Cardiac muscle cell (in vitro differentiated cells and primary cell): ENCODE measurements at places on chromosomes 16 and 17. TPM values are rescaled to one million over a fixed set of nuclear protein-coding genes. Genes with fewer than 3 reads are reported as not detected.

The PABPN1L gene
- total RNA-seq = not detected in 2 replicates

The TBC1D3I gene
- total RNA-seq = not detected in 2 replicates

The PITPNC1 gene
- total RNA-seq = 4.3 and 4.8 TPM in 2 replicates

The VPS35L gene
- total RNA-seq = 31.5 and 32.5 TPM in 2 replicates

DNA sequence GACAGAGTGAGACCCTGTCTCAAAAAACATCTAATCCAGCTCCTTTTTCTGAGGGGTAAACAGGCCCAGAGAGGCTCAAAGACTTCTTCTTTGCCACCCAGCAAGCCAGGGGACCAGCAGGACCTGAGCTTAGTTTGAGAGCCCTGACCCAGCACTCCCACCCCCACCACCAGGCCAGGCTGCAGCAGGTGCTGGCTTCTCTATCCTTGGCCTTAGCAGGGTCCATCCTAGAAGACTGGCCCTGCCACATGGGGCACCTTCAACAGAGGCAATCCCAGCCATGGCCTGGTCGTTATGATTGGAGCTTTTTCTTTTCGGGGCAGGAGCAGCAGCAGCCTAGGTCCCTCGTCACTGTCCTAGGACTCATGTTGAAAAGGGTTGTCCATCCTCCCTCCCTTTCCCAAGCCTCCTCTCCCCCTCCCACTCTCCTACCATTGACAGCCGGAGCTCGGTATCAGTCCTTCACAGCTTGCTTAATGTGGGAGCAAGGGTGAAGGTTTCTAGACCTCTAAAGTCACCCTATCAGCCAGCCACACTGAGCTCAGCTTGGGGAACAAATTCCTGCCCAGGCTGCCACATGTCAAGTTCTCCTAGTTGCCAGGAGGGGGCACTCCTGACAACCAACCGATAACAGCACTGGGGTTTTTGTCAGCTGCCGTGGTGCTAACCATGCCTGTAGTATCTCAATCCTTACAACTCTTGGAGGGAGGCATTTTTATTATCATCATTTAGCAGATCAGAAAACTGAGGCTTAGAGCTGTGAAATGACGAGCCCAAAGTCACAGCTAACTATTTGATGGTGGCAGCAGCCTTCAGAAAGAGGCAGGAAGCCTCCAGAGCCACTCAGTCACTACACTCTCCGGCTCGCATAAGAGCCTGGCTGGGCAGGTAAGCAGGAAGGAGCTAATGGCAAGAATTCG is 11.2 kb downstream of the MRPL27 start:
- peak; percentile 84 for DNase-seq

- peak; percentile 62 for DNase-seq
Measured at GRCh38 chr16:21101631-21102420, 48.8 kb downstream of the DNAH3 start.

GRCh38 chr17:40437095-40437732 is 6.0 kb upstream of the IGFBP4 start:
- DNase-seq = no peak
